ENCODE measurements at places on chromosomes 11 and 22.

DNA sequence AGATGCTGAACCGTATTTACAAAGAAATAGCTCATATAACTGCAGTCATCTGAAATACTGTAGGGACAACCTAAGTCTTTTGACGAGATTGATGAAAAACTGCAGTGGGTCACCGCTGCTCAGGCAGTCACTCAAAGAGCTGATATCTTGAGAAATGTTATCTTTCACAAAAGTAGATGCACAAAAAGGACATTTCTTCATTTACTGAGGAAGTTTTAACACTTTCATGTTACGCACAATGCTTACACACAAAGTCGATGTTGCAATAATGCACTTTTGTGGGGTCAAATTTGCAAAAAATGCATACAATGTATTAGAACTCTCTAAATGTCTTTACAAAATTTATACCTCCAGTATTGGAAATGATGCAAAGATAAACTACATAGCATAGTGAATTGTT lies 16.2 kb upstream of the OR10V1 start:
- no peak for DNase-seq

DNA sequence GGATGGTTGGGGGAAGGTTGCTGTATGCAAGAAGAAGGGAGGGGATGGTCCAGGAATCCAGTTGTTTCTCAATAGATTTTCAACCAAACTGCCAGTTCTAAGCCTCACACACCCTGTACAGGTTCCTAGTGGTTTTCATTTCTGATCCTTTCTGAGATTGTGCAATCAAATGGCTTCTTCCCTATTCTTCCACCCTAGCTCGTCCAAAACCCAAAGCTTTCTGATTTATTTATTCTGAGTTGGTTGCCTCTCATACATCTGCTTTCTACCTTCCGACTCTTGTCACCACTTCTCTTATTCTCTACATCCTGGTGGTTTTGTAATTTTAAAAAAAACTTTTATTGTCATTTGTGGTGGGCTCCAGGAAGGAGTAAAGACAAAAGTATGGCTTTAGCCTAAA lies 12.6 kb downstream of the OR5A2 start:
- DNase-seq = no peak

DNA sequence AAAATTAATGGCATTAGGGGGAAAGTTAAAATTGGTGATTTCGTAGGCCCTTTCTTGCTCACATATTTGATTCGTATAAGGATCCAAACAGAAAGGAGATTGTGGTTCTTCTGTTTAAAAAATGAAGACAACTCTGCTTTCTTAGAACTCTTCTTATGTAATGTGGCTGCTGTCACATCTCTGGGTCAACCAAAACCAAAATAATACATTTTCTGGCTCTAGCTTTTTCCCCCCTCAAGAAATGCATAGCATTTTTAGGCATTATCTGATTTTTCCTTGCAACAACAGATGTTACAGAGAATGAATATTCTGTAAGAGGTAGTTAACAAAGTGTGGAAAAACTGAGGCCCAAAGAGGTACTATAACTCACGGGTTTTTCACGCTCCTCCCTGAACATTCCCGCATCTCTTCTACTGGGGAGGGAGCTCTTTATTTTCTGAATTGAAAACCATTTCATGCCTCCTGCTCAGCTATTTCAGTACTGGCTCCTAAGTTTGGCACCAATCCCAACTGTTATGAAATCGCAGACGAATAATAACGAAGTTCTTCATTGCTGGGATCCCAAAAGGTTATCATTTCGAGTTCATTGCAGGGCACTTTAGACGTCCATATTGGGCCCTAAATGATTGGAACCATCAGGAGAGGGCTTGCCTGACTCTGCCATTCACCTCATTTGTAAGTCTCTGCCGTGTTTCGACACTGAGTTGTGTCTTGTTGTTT lies 17.1 kb downstream of the GRAP2 start:
- DNase-seq = no peak

DNA sequence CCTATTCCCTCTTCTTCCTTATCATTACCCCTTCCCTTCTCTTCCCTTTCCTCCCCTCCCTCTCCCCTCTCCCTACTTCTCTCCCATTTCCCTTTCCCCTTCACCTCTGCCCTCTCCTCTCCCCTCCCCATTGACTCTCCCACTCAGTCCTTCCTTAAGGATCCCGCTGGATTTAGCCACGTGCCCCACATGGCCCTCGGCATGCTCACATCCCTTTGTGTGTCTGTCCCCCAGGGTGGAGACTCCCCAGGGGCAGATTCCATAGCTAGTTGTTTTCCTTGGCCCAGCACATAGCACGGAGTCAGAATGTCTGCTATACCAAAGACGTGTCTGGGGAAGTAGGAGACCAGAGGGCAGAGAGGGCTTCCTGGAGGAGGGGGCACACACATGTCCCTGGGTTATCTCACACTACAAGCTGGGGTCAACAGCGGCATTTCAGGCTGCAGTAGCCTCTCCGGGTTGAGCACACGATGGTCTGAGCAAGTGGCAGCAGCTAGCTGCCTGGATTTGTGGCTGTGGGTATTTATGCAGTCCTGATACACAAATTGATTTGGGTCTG lies 487.0 kb downstream of the TBC1D22A start:
- no peak for DNase-seq

- DNase-seq = no peak
Measured at GRCh38 chr11:66559142-66559865, 9.1 kb downstream of the CTSF start.

- peak; percentile 47 for DNase-seq
Measured at GRCh38 chr11:68297812-68298658, 14.4 kb upstream of the LRP5 start.
